Left lung (tissue), 14 donors: ENCODE measurements at places on chromosomes 4 and X.

DNA sequence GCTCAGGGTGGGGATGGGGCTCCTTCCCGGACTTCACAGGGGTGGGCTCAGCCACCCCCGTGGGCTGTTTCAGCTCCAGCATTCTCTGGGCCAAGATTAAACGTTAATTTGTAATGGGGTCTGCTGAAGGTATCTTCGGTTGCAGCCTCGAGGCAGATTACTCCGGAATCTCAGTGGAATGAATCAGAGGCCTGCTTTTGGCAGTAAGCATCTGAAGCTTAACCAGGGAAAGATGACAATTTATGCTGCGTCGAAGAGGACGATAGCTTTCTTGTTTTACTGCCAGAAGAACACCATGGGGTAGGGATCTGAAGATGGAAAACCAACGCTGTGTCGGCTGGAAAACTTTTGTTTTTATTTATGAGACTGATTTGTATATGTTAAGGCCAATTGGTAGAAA, 129.2 kb upstream of the MSX1 start:
- DNase-seq = no peak

GRCh38 chr4:184153781-184154180, 63.9 kb downstream of the ENPP6 start:
- no peak for DNase-seq

DNA sequence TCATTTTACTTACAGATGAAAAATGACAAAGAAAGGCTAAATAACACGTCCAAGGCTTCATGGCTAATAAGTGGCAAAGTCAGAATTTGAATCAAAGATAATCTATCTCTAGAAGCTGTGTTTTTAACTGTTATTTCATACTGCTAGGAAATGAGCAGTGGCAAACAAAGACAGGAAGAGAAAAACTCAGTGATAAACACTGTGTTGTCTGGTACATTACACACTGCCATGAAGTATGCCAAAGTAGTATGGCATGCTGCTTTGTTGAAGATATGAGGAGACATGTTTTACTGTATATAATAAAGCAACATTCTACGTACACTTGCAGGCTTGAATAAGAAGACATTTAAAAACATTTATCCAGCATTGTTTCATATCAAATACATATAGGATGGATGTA, 49.5 kb downstream of the TIGD2 start:
- DNase-seq = no peak

GRCh38 chr4:147707892-147708672, 23.8 kb upstream of the ARHGAP10 start:
- no peak for DNase-seq

DNA sequence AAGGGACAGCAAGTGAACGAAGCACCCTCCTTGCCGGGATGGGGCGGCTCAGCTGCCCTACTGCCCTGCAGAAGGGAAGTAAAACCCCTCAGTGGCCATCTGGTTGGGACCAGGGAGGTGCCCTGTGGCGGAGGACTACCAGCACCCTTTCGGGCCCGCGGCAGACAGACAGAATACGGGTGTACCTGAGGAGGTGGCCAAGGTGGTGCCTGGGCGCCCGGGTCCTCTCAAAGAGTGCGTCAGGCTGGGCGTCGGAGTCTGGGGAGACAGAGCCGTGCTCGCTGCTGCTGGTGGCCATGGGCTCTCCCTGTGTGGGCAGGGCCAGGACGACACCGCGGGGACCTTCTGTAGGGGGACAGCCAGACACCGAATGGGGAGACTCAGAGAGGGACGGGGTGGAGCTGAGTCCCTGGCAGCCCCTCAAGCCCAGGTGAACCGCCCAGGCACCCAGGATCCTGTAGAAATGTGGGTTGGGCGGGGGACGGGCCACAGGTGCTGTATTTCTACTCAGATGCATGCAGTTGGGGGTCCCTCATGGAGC, 29.7 kb downstream of the PDHA1 start:
- peak; percentile 61 for DNase-seq

GRCh38 chr4:38099908-38100407, 139.8 kb downstream of the PTTG2 start:
- DNase-seq = no peak

DNA sequence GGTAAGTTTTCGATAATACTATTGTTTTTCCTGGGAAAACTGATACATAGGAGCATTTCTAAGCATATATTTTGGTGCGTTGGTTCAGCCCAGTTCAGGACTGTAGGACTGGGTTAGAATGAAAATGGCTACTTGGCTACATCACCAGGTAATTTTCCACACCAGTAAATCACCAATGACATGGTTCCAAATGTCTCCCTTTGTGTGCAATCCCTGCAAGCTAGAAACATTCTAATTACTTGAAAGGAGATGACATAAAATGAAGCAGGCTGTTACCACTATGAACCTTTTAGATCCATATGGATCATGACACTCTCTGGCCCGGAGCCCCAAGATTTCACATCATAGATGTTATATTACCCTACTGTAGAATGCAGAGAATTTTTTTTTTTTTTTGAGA, 577.4 kb upstream of the FTHL17 start:
- DNase-seq = no peak
